Activated T-cell treated with anti-CD3 and anti-CD28 coated beads for 48 hours (primary cell): ENCODE measurements at places on chromosomes 5 and 9.

GRCh38 chr9:89953824-89954615 is 349.2 kb downstream of the GADD45G start:
- DNase-seq: no peak

- no peak for DNase-seq
Observed at GRCh38 chr5:51632793-51633192, 249.5 kb downstream of the ISL1 start.

- no peak for DNase-seq
Observed at GRCh38 chr9:6134661-6135180, 80.9 kb upstream of the IL33 start.

DNA sequence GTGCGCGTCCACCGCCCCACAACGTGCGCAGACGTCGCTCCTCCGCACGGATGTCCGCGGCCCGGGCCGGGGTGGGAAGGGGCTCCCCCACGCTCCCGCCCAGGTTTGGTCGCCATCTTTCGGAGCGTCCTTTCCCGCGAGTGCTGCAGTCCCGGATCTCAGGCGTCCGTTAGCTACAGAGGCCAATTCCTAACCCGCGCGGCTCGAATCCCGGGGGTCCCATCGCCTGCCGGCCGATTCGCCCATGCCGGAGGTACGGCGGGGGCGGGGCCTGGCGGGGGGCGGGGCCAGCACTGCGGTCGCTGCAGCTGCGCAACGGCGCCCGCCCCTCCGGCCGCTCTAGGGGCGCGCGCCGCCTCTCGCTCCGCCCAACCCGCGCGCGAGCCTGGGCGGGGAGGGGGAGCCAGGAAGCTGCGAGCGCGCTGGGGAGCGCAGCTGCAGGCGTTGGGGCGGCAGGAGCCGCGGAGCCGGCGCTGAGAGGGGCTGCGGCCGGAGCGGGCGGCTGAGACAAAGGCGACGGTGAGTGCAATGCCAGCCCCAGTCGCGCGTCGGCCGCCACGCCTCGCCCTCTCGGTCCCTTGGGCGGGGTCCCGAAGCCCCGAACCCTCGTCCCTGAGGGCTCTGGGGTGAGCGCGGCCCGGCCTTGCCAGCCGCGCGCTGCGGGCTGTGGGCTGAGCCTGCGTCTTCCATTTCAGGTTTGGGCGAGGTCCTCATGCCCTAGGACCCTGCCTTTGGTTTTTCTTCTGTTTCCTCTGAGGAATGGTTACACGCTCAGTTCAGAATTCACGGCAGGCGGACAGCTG is at the start of gene CDC42SE2:
Gene CDC42SE2, plus strand, starts transcription at position 406 of the 803 bp plus-strand sequence. CDS start 95,441 bp downstream, outside the sequence.
- DNase-seq: peak; percentile 89

DNA sequence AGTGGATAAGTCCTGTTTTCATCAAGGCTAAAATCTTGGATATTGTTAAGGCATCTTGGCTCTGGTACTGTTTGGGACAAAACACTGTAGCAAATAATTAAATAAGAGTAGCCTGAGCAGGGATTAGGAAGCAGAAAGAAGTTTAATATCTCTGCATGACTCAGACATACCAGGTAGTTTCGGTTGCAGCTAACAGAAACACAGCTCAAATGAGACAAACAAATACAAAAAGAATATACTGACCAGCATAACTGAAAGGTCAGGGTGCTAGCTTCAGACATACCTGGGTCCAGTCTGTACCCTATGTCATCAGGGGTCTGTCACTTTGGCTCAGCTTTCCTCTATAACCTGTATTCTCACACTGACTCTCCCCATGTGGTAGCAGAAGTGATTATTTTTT is 156.4 kb upstream of the MAP3K1 start:
- DNase-seq: no peak

GRCh38 chr9:82560457-82560904 is 502.5 kb downstream of the RASEF start:
- DNase-seq: no peak

- DNase-seq: no peak
Observed at GRCh38 chr9:26744191-26744965, 148.2 kb downstream of the CAAP1 start.

DNA sequence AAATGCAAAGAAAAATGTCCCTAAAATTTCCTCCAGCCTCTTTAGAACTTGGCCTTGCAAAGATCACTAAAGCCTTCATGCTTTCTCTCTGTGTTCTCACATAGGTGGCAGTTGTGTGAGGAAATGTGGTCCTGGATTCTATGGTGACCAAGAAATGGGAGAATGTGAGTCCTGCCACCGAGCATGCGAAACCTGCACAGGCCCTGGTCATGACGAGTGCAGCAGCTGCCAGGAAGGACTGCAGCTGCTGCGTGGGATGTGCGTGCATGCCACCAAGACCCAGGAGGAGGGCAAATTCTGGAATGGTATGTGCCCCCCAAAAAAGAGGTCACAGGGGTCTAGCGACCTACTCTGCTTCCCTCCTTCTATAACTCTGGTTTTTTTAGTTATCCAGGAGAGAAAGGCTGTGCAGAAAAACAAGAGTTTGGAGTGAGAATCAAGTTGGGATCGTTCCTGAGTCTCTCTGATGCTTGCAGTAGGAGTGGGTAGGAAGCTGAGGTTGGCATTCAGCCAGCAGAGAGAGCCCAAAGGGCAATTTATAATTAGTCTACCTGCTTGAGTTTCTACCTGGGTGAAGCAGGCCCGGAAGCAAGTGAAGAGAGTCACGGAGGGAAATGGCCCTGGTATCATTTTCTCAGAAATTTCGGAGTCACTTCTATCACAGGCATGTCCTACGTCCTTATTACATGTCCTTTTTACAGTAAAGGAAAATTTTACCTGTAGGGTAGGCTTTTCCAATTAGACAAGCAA is 97.5 kb downstream of the RFK start:
- DNase-seq: no peak

GRCh38 chr9:70474413-70474812 is 60.0 kb upstream of the KLF9 start:
- no peak for DNase-seq

DNA sequence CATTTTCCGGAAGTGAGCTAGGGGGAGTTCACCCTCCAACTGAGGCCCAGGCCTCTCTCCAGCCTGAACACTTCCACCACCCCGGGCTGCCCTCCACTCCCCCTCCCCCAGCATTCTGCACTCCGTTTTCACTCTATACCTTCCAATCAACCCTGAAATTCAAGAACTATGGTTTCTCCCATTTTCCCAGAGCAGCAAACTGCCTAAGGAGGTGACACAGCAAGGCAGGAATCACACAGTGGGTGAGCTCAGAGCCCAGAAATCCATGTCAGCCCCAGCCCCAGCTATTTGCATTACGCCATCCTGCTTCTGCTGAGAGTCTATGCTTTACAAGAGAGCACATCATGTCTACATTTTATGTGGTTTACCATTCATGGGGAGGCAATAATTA is 11.9 kb downstream of the MSX2 start:
- no peak for DNase-seq

DNA sequence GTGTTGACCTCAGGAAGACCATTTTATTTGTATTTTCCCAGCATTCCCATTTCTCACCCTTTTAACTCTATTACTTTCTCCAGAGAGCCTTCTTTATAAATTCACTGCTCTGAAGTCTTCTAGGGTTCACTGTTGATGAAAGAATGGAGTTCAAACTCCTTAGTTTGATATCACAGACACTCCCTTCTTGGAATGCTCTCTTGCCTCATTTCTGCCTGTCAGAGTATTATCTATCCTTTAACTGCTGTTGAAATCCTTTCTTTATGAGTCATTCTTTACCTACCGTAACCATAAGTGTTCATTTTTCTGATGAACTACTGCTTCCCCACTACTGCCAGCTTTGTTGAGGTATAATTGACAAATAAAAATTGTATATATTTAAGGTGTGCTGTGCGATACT is 4.3 kb downstream of the RIC1 start:
- DNase-seq: no peak

GRCh38 chr5:93307557-93307956 is 273.5 kb downstream of the NR2F1-AS1 start:
- no peak for DNase-seq

- peak; percentile 95 for DNase-seq
Observed at GRCh38 chr5:140664359-140665119, at the start of gene WDR55. Gene WDR55 (plus strand): TSS chr5:140664904. CDS start chr5:140664913, 9 bp downstream.
